GM04503 (cell line): ENCODE measurements at places on chromosomes 3 and 15.

- DNase-seq = no peak
Observed at GRCh38 chr3:48243886-48244285, 3.0 kb downstream of the ZNF589 start.

DNA sequence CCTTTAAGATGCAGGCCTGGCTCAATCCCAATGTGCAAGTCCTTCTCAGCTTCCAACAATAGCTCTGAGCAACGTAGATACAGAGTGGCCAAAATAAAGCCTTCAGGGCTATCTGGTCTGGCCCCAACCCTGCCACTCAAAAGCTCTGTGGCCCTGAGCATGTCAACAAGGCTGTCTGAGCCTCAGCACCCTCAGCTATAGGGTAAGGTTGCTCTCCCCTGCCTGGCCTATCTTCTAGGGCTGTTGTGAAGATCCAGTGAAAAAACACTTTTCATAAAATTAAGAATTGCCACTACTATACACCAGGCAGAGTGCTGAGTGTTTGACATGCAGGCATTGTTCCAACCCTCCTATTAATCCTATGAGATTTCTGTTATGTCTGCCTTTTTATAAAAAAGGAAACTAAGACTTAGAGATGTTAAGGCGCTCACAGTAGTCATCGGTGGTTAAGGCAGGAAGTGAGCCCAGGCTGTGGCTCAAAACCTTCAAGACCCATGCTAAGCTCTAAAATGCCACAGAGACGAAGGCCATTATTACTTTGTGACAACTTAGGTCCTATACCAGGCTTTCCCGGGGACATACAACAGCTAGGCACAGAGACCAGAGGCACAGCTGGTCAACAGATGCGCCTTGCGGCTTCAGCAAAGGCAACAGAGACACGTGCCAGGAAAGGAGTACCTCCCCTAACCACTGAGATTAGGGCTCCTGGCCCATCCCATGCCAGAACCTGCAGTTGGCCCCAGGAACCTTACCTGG is 5.1 kb downstream of the POLG start:
- no peak for DNase-seq

DNA sequence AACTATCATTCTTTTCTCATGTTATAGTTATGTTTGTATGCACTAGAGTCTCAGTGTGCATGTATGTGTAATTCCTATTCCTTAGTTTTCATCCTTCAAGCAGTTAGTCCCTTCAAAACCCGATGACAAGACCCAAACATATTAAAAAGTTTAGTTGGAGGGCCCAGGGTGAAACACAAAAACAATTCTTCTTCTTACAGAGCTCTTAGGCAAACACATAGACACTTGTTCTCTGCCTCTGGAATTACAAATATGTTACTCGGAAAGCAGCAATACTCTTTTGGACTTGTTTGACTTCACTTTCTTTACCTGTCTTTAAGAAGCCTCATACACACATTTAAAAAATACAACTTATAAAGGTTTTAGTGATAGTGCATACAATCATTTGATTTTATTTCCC is 763 bp upstream of the CNTN6 start:
- no peak for DNase-seq

GRCh38 chr3:122902326-122902725 is 107.5 kb downstream of the SLC49A4 start:
- no peak for DNase-seq

DNA sequence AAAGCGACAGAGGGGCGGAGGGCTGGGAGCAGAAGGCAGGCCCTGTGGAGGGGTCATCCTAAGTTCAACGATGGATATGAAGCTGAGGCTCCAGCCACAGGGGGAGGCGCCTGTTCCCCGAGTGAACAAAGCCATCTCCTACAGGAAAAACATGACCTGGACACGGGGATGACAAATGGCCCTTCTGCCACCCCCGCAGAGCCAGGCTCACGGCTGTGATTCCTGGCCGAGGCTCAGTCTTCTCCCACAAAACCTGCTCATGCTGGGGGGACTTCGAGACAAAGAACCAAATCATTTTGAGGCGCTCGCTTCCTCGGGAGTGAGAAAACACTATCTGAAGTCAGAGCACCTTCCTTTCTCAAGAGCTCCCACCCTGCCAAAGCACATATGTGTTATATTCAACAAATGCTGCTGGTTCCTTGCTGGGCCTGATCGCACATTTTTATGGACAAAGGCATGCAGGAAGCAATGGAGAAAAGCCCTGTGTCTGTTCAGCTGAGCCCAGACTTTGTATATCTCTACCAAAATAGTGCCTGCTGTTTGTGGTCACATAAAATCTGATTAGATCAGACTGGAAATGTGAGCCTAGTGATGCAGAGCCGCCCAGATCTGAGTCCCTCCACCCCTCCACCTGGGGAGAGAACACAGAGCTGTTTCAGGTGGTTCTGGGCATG is 5.6 kb downstream of the RBP1 start:
- no peak for DNase-seq

DNA sequence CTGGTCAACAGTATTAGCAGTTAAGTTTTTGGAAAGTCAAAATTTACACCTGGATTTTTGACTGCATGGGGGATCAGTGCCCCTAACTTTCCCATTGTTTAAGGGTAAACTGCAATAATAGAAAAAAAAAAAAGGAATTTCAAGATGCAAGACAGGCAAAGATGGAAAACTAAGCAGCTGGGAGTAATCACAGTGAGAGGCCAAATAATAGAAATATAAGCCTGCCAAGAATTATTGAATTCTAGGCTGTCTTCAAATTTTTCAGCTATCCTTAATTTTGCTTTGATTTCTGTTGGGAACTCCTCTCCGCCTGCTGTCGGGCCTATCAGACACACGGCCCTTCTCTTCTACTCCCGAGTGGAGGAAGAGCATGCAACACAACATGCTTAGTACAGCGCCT is 215.5 kb upstream of the LMCD1 start:
- no peak for DNase-seq

DNA sequence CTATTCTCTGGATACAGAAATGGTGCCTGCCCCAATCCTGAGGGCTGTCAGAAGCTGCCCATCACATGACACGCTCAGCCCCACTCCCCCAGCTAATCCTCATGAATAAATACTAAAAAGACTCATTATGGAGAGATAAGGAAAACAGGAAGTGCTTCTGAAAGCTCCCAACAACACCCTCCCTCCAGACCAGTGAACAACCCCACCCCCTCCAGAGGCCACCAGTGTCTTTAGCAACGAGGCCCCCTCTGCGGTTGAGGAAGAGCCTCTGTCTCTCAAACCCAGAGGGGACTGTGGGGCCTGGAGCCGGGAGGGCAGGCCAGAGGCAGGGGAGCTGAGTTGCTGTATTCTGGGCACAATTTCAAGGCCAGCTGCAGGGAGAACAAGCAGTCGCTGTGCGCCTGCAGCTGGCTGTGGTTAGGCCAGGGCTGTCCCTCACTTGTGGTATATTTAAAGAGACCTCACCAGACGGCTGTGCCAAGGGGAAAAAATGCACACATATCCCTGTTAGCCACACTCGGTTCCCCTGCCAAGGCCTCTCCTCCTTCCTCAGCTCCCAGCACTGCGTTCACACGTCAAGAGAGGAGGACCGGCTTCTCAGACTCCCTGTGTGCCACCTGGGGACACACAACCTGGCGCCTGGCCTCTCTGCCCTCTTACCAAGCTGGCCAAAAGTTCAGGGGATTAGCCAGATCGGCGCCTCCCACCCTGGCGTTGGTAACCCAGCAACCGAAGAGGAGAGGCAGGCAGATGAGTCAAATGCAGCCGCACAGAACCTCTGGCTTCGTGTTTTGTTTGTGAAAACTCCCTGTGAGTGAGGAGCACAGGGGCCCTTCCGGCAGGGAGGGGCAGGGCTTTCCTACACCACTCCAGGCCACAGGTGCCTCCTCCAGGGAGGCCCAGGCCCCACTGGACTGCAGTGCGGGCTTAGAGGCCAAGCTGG is 101.2 kb upstream of the ETV5 start:
- peak; percentile 29 for DNase-seq

GRCh38 chr15:29935296-29936004 is 113.2 kb upstream of the TJP1 start:
- no peak for DNase-seq

DNA sequence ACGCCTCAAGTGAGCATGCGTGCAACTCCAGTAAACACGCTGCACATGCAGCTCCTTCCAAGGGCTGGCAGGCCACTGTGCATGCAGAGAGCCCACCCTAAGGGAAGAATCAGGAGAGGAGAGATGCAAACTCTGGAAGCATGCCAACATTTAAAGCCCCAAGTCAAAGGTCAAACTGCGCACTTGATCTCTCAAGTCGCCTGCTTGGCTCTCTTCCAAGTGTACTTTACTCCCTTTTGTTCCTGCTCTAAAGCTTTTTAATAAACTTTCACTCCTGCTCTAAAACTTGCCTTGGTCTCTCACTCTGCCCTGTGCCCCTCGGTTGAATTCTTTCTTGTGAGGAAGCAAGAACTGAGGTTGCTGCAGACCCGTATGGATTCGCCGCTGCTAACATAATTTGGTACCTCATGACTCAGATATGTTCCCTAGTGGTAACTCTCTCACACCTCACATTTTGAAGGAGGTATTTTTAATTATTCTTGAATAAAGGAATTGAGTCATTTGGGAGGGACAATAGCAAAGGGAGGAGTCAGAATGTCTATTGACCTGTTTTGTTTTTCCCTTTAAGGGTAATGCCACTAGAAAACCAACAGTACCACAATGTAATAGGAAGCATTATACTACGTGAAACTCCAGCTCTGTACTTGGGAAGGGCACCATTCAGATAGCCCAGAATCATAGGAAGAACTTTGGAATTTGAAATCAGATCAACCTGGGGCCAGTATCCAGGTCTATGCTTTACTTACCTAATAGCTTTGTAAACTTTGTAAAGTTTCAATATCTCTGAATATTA is 19.6 kb upstream of the DGKG start:
- DNase-seq = no peak

DNA sequence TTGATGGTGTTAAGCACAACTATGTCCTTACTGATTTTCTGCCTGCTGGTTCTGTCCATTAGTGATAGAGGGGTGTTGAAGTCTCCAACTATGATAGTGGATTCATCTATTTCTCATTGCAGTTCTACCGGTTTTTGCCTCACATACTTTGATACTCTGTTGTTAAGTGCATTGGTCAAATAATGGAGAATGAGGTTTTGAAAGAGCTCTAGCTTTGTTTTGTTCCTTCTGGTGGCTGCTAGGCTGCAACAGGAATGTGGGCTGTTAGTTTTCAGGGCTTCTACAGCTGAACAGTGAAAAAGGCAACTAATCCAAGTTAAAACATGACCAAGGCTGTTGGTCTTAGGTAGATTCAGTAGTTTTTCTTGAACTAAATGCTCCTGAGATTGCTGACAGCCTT is 62.6 kb downstream of the BTD start:
- DNase-seq = no peak

- DNase-seq = no peak
Observed at GRCh38 chr3:189625071-189625470, 6.1 kb upstream of the TP63 start.

DNA sequence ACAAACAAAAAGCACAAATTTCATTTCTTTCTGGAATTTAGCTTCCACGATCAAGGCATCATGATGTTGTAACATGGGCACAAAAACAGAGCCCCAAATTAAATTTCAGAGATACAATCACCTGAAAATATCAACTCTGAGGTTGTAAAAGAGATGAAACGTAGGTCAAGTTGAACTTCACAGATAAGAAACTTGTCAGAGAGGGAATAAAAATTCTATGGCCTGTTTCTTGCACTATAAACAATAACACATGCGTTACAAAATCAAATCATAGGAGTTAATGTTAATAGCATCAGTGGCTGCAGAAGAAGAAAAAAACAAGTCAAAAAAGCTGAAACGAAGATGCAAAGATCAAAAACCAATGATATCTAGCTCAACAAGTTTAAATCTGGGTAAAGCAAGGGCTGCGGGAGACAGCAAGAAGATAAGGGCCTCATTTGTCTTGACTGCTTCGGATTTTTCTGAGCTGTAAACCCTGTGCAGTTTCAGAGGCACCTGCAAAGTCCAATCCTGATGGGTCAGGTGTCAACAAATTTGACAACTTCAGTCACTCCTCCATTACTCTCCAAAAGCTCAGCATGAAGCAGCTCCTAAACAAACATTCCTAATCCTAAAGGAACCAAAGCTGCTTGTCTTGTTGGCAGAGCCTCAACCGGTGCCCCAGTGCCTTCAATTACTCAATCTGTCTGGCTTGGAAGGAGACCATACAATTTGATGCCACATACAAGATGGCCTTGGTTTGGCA is 219.8 kb downstream of the STT3B start:
- DNase-seq = no peak

DNA sequence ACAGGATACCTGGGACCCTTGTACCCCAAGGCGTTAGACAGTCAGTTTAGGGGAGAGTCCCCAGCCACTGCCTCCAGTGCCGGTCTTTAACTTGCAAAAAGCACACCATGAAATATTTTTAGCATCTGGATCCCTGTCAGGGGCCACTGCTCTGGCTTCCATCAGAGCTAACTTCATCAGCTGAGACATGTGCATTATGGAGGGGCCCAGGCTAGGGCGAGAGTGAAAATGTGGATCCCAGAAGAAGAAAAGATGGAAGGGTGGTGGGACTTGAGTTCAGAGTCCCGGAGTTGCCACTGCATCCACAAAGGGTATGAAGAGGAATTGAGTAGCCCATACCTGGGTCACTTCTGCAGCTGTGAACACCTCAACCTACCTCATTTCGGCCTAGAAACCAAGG is 23.5 kb upstream of the SPATA12 start:
- no peak for DNase-seq

DNA sequence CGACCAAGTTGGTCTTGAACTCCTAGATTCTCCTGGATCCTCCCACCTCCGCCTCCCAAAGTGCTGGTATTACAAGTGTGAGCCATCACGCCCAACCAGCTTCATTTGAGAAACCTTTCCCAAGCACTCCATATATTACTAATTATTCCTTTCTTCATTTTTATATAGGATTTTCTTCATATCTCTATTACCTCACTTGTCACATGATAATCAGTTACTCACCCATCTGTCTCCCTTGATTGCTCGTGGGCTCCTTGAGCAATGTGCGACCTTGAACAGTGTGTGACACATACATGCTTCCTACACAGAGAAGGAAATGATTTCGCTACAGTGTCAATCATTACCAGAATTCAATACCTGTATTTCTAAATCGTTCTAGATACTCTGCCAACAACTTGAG is 110.7 kb upstream of the C2CD4B start:
- no peak for DNase-seq
